SJCRH30 (cell line): ENCODE measurements at places on chromosomes 1 and 21. TPM values are rescaled to one million over a fixed set of nuclear protein-coding genes. Genes with fewer than 3 reads are reported as not detected.

DNA sequence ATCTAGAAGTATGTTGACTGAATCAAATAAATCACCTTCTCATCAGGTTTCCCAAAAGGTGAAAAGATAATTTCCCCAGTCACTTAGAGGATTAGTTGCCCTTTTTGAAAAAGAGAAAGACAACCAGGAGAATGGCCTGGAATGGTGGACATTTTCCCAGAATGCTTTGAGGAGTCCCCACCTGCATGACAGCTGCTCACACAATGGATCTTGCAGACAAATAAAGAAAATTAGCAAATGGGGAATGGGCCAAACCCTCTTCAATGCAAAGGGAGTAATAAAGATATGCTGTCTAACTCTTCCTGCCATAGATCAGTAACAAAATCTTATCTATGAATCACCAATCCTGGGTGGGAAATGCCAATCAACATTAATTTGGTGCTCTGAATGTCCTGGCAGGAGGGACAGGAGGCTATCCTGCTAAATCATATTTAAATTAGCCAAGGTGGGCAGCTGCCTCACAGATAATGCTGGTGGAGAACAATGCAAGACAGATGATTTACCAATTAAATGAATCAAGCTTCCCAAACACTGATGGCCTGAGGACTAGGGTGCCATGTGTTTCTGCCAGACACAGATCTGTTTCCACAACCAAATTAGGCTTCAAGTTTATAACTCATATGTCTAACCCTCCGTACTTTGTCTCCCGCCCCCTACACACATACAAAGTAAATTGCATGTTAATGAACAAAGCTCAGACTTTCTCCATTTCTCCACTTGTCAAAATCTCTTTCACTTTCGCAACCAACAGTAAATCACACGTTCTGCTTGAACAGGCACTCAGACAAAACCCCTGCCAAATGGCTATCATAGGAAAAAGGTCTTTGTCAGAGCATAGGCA lies 488.0 kb upstream of the PLXNA2 start:
- peaks cover 3% of the 10 kb centered on the region for H3K4me1 ChIP-seq
- no peak overlapping the region for H3K4me3 ChIP-seq
- no peaks in the 10 kb centered on the region; the same call in 1 of the 2 replicates for H3K27me3 ChIP-seq
- no peak for DNase-seq
- no peaks in the 10 kb centered on the region for H3K36me3 ChIP-seq
- no peak overlapping the region for H3K27ac ChIP-seq

GRCh38 chr1:152663098-152663497 lies at the start of gene LCE2D:
LCE2D (plus strand) TSS chr1:152663380; CDS start chr1:152664106, 726 bp downstream.
- H3K36me3 ChIP-seq = no peaks in the 10 kb centered on the region
- H3K27ac ChIP-seq = no peak within 1 kb of the TSS
- no peaks in the 10 kb centered on the region for H3K27me3 ChIP-seq
- H3K4me3 ChIP-seq = no peak within 1 kb of the TSS

DNA sequence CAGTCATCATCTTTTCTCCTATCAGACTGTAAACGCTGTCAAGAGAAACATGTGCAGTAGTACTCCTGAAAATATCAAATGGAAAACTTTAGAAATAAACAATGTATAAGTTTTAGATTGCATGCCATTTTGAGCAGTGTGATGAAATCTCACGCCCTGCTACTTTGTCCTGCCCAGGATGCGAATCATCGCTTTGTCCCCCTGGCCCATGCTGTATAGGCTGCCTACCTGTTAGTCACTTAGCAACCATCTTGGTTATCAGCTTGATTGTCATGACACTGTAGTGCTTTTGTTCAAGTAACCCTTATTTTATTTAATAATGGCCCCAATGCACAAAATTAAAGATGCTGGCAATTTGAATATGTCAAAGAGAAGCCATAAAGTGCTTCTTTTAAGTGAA lies 363.0 kb downstream of the ZP4 start:
- no peak overlapping the region for H3K27ac ChIP-seq
- no peaks in the 10 kb centered on the region for H3K36me3 ChIP-seq
- no peaks in the 10 kb centered on the region for H3K27me3 ChIP-seq
- H3K4me1 ChIP-seq = no peaks in the 10 kb centered on the region
- no peak for DNase-seq
- no peak overlapping the region for H3K4me3 ChIP-seq

GRCh38 chr1:17308593-17308992 lies 596 bp downstream of the PADI4 start:
- no peak overlapping the region for H3K27ac ChIP-seq
- 0 out of 2 replicates have a peak, but pooled peaks cover 5% of the 10 kb centered on the region for H3K4me1 ChIP-seq
- no peak overlapping the region for H3K4me3 ChIP-seq
- no peaks in the 10 kb centered on the region for H3K36me3 ChIP-seq
- peaks cover 15% of the 10 kb centered on the region for H3K27me3 ChIP-seq

- no peaks in the 10 kb centered on the region for H3K36me3 ChIP-seq
- DNase-seq = no peak
- no peaks in the 10 kb centered on the region for H3K27me3 ChIP-seq
- no peak overlapping the region for H3K4me3 ChIP-seq
- H3K4me1 ChIP-seq = no peaks in the 10 kb centered on the region
These were observed 1657.8 kb downstream of the MRPL39 start for GRCh38 chr21:23949493-23949892.

- no peak overlapping the region for H3K4me3 ChIP-seq
- H3K36me3 ChIP-seq = no peaks in the 10 kb centered on the region
- no peak overlapping the region for H3K27ac ChIP-seq
- no peaks in the 10 kb centered on the region for H3K4me1 ChIP-seq
These were observed 75.1 kb upstream of the WLS start for GRCh38 chr1:68307378-68307787.

GRCh38 chr1:35281565-35281964 lies 13.1 kb downstream of the ZMYM4 start:
- H3K36me3 ChIP-seq = peaks cover 24% of the 10 kb centered on the region
- no peak overlapping the region for H3K27ac ChIP-seq
- no peaks in the 10 kb centered on the region for H3K4me1 ChIP-seq
- no peak for DNase-seq
- H3K4me3 ChIP-seq = no peak overlapping the region
- H3K27me3 ChIP-seq = no peaks in the 10 kb centered on the region

GRCh38 chr1:159207774-159208173 lies 3.1 kb downstream of the ACKR1 start:
- no peak overlapping the region for H3K27ac ChIP-seq
- no peaks in the 10 kb centered on the region for H3K27me3 ChIP-seq
- no peaks in the 10 kb centered on the region for H3K4me1 ChIP-seq
- no peaks in the 10 kb centered on the region for H3K36me3 ChIP-seq
- H3K4me3 ChIP-seq = no peak overlapping the region
- DNase-seq = no peak

DNA sequence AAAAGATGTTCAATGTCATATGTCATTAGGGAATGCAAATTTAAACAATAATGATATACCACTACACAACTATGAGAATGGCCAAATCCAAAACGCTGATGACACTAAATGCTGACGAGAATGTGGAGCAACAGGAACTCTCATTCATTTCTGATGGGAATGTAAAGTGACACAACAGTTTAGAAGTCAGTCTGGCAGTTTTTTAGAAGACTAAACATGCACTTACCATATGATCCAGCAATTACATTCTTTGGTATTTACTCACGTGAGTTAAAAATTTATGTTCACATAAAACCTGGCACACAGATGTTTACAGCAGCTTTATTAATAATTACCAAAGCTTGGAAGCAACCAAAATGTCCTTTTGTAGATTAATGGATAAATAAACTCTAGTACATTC lies 110.4 kb upstream of the C1orf21 start:
- DNase-seq = no peak
- no peak overlapping the region for H3K4me3 ChIP-seq
- H3K36me3 ChIP-seq = no peaks in the 10 kb centered on the region
- H3K4me1 ChIP-seq = no peaks in the 10 kb centered on the region
- no peaks in the 10 kb centered on the region for H3K27me3 ChIP-seq

MPZ gene
- 0.71 and 1.1 TPM in 2 replicates for total RNA-seq

PRMT6 gene
- total RNA-seq = 40.9 and 42.3 TPM in 2 replicates

ADCY10 gene
- 0.13 and 0.38 TPM in 2 replicates for total RNA-seq

PPT1 gene
- 128 and 129 TPM in 2 replicates for total RNA-seq

ANKRD13C gene
- 19.9 and 21.3 TPM in 2 replicates for total RNA-seq

DNAH14 gene
- 70.4 and 77.2 TPM in 2 replicates for total RNA-seq
